ENCODE measurements at places on chromosomes 2 and 18.

DNA sequence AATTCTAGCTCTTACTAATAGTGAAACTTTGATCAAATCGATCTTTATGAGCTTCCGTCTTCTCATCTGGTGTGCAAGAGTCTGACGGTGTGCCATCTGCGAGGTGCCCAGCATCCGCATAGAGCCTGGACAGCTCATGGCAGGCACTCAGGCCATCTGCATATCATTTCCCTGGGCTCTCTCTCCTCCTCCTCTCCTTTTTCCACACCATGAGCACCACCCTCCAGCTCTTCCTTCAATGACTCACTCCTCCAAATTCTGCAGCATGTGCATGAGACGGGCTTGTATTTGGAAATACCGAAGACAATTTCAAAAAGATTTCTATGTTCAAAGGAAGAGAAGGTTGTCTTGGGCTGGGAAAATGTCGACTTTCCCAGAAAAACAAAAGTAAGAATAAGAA is 161.1 kb downstream of the CCBE1 start:
- DNase-seq = no peak

DNA sequence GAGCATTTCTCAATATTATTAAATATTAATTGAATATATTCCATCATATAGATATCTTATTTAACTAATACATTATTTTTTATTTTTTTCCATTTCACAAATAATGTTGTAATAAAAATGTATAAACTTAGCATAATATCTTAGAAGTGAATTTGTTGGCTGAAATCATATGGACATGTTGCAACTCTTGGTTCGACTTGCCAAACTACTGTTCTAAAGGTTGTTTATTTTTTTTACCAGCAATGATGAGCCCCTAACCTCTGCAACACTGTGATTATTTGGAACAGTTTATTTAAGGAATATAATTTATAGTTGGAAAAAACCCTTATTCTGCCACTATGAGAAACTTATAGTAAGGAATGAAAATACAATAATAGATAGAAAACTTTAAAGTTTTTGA is 8.8 kb upstream of the NAB1 start:
- no peak for DNase-seq

GRCh38 chr2:166375195-166375735 is 479 bp downstream of the SCN9A start:
- no peak for DNase-seq

DNA sequence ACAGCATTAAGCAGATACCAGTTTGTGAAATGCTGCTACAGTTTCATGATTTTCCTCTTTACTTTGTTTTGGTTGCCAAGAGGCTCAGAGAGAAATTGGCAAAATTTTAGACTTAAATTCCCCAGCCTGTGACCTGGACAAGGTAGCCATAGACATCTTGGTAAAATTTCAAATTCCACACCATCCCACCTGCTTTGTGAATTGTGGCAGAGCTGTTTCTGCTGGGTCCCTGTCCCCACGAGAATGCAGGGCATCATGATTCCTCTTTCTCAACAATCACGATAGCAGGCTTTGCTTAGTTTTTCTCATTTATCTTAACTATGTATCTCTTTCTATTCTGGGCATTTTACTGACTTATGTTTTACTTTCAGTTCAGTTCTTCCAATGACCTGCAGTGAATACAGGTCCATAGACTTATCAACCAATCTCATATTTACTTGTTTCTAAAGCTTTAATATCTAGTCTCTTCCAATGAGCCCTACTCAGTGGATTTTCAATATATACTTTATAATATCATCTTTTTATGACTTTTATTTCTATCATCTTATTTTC is 351.6 kb downstream of the SOCS6 start:
- DNase-seq = no peak

- no peak for DNase-seq
Measured at GRCh38 chr2:187956906-187957534, 334.7 kb upstream of the GULP1 start.

- DNase-seq = no peak
Measured at GRCh38 chr2:151872463-151872862, 44.2 kb upstream of the ARL5A start.

DNA sequence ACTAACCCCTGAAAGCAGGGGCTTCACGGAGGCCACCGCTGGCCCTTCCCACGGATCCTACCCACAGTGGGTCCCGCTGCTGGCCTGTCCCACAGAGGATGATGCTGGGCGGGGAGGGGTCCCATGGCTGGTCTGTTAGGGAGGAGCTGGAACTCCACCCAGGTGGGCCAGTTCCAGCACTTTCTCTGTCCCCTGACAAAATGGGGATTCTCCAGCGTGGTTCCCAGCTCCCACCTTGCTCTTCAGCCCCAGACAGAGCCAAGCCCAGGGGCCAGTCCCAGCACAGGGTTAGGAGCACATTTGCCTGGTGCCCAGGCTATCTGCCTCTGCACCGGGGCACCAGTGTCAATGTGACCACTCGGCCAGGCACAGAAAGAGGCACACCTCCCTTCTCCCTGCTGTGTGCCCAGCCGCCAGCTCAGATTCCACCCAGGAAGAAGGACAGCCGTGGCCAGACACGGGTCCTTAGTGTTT is 50.0 kb downstream of the ANKMY1 start:
- DNase-seq = no peak

- DNase-seq = no peak
Measured at GRCh38 chr2:232993231-232993821, 19.7 kb downstream of the NGEF start.

- DNase-seq = no peak
Measured at GRCh38 chr2:66507673-66508201, 72.8 kb downstream of the MEIS1 start.

- peak; percentile 73 for DNase-seq
Measured at GRCh38 chr18:59787998-59788790, 91.0 kb upstream of the CCBE1 start.

DNA sequence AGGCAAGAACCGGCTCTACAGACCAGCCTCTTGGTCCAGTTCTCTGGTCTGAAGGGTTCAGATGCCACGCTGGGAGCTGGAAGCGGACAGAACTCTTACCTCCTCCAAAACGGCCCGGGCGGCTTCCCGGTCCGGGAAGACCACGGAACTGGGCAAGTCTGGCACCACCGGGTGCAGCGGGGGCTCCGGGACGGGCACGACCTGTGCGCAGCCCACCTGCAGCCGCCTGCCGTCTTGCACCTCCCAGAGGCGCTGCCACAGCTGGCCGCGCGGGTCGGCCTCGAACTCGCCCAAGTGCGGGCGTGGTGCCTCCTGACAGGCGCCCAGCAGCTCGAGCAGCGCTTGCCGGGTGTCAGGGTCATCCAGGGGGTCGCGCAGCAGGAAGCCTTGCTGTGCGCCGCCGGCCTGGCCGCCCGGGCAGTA is 773 bp downstream of the CMPK2 start:
- DNase-seq = no peak

GRCh38 chr2:236008006-236008405 is 160.2 kb downstream of the GBX2 start:
- DNase-seq = no peak

- DNase-seq = peak; percentile 56
Measured at GRCh38 chr2:219253753-219254589, at the start of gene TUBA4A. Gene TUBA4A, minus strand, starts transcription at chr2:219253918. Its CDS starts 60 bp downstream, at chr2:219253858.

GRCh38 chr2:196591621-196592022 is 47.9 kb upstream of the CCDC150 start:
- DNase-seq = no peak

DNA sequence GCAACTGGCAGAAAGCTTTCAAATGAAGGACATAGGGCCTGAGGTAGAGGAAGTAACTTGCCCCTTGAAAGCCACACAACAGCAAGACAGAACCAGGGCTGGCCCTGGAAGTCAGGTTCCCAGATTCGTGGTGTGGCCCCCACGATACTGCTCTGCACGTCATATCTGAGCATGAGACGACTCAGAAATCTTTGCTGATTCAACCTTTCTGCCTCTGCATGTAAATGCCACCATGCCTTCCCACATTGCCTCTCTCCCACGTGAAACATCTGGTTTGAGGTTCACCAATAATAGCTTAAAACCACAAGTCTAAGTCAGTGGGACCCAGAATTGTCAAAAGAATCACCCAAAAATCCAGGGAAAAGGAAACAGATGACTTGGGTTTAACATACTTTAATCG is 214.0 kb upstream of the TRIB2 start:
- DNase-seq = no peak

- no peak for DNase-seq
Measured at GRCh38 chr2:196080526-196080925, 11.9 kb upstream of the DNAH7 start.

DNA sequence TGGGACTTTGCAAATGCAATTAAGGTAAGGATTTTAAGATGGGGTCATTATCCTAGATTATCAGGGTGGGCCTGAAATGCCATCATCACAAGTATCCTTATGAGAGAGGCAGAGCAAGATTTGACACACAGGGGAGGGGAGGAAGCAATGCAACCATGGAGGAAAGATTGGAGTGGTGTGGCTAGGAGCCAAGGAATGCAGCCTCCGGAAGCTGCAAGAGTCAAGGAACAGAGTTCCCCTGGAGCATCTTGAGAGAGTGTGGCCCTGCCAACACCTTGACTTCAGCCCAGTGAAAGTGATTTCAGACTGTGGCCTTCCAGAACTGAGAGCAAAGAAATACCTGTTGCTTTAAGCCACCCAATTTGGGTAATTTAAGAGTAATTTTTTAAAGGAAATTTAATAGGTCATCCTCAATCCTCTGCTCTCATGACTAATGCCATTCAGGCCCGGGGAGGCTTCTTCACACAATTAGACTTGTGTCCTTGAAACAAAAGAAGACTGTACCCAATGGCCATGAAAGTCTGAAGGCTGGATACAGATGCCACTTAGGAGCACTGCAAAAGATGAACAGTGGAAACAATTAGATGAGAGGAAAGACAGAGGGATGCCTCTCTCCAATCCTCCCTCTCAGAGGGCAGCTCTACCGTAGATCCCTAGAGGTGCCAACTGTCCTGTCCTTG is 250.3 kb upstream of the ID2 start:
- DNase-seq = no peak

DNA sequence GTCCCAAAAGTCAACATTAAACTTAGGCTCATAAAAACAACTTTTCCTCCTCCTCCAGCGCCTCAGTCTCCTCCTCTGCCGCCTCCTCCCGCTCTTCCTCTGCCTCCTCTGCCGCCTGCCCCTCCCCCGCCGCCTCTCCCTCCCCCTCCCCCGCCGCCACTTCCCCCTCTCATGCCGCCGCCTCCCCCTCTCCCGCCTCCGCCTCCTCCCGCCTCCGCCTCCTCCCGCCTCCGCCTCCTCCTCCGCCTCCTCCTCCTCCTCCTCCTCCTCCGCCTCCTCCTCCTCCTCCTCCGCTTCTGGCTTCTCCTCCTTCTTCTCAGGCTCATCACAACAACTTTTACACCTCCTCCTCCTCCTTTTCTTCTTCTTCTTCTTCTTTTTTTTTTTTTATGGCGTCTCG is 599.9 kb downstream of the TMEM182 start:
- DNase-seq = no peak

GRCh38 chr2:209624192-209624938 is 147.3 kb upstream of the UNC80 start:
- no peak for DNase-seq

DNA sequence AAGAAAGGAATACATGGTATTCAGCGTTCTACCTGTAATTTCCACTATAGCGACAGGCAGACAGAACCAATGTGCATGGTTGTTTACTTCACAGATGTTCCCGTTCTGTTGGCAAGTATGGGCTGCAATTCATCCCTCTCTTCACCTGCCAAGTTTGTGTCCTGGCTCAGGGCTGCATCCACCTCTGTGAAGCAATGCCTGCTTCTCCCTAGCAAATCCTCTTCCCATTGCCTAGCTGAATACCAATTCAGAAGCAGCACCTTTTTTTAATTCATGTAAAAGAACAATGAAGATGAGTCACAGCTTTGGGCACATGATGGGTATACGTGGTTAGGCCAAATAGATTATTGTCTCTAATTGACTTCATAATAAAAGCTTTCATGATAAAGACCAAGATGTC is 54.7 kb upstream of the LRATD1 start:
- DNase-seq = no peak

GRCh38 chr18:13531681-13532325 is 194.6 kb downstream of the FAM210A start:
- DNase-seq = no peak

- DNase-seq = no peak
Measured at GRCh38 chr2:179429060-179429471, 164.4 kb upstream of the SESTD1 start.

DNA sequence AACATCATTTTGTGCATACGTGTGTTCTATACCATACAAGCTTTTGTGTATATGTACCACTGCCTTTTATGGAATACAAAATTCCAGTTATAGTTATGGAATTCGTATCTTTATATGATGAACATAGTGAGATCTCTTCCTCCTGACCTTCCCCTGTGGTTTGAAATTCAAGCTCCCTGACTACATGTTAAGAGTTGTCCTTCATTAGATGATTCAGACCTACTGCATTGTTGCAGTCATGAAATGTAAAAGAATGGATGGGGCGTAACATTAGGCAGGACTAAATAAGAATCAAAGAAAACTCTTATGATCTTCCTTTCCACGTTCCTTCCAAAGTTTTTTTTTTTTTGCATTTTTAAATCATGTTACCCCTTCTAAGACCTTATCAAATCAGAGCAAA is 107.1 kb downstream of the UNC80 start:
- DNase-seq = no peak

- no peak for DNase-seq
Measured at GRCh38 chr18:28786926-28787325, 610.0 kb upstream of the CDH2 start.

DNA sequence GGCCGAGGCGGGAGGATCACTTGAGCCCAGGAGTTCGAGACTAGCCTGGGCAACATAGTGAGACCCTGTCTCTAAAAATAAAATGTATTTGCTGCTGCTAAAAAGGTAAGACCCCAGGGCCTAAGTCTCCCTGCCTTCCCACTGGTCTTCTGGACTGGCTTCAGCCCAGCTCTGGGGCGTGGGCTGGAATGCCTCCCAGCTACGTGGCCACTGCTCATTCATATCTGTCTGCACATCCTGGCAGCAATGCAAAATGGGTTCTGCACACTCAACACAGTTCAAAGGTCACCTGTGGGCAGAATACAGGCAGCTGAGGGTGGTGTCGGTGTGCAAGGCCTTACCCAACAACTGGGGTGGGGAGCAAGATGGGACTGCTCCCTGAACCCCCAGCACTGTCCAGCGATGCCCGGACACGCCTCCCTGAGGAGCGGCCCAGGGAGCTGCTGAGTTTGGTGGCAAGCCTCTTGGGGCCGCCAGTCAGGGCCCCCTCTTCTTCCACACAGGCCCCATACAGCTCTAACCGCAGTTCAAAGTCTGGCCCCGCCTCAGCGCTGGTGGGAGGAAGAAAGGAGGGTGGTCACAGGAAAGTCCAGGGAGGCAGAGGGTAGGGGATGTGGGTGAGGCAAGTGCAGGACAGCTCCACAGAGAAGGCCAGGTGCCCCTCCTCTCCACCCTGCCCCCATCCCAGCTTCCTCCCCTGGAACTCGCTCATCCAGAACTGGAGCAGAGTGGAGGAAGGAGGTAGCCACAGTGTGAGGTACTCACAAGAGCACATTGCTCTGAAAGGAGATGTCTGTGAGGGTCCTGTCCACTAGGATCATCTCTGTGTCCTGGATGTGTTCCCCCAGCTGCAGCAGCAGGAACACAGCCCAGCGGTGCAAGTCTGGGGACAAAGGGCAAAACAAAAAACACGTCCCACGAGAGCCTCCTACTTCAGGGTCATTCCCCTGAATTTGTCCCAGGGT is 8.2 kb downstream of the WDR54 start:
- DNase-seq = no peak

- DNase-seq = no peak
Measured at GRCh38 chr18:77071711-77072292, 60.8 kb downstream of the MBP start.
